Hippocampal formation (tissue), 2 donors: ENCODE measurements at places on chromosomes 1 and 21.

DNA sequence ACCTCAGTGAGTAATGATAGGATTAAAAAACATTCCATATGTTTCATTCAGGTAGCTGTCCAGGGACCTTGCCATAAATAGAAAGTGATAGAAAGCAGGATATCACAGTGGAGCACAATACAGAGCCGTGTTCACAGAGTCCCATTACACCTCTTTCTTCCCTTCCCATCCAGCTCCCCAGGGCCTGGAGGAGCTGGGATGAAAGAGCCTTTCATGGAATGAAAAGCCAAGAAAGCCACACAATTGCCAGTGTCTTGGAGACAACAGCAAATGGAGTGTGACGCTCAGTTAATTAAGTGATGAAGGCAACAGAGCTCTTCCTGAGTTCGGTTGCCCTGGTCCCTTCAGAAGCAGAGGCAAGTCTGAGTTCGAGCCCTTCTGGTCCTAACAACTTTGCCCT is 387.3 kb upstream of the PLXNA2 start:
- no peak for DNase-seq

GRCh38 chr1:239739919-239740318 is 351.8 kb upstream of the FMN2 start:
- no peak for DNase-seq

DNA sequence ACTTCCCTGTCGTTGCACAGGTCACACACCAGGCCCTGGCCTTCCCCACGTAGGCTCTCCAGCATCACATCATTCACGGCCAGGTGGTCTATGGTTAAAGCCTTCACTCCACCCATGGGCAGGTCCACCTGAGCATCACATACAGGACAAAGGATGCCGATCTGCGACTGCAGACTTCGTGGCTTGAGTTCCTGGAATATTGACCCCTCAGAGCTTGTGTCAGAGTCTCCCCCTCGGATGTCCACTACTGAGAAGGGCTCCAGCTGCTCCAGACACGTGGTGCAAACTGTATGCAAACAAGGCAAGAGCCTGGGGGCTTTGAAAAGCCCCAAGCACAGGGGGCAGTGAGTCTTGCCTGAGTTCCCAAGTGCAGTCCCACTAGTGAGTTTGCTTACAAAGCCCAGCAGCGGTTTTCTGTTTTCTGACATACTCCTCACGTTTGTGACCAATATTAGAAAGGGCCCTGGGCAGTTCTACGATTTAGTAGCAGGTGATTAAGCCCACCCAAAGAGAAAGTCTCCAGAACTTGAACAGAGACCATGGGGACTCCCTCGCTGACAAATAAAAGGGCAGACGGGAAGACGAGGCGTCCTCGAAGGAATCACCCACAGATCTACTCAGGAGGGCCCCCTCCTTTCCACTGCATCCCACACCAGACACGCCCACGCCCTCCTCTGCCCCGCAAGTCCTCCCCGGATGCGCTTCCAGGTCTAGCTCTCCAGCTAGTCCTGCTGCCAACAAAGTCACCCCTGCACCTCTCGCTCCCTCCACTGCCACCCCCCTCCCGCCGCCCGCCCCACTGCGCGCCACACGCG is 568 bp downstream of the TRIM45 start:
- DNase-seq = peak; percentile 11

DNA sequence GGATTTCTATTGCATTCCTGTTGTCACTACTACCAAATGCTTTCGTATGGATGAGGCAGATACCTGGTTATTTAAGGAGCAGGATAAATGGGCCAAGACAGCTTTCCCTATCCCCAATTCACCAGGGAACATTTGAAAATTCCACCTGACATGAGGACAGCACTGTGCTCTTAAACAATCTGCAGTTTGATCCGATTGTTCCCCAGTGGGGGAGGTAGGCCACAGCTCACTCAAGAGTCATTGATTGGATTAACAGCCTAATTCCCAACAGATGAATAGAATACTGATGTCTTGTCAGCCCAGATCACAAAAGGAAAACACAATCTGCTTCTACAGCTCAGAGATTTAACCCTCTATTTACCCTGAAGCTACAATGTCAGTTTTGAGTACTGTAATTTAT is 123.9 kb downstream of the LHX4 start:
- no peak for DNase-seq

- DNase-seq = no peak
Measured at GRCh38 chr1:14522077-14522925, 76.2 kb upstream of the KAZN start.

DNA sequence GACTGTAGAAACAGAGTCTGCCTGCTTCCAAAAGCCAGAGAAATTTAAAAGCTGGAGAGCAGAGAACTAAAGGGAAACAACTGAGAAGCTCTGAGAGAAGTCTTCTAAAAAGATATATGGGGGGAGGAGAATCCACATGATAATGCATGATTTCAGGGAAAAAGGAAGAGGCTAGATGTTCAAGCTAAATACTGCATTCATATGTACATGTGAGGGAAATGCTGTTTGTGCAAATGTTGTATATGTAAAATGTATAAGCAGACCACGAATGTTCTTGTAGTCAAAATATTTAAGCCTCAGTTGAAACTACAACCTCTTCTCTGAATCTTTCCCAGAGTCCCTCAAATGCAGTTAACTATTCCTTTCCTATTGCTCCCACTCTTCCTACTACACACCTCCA is 79.2 kb downstream of the AKT3 start:
- no peak for DNase-seq

GRCh38 chr1:40530735-40531380 is 579 bp upstream of the ZNF684 start:
- DNase-seq = no peak
